ENCODE measurements at places on chromosomes 16 and 17.

GRCh38 chr17:80486692-80487091 lies 10.3 kb upstream of the NPTX1 start:
- DNase-seq = no peak

DNA sequence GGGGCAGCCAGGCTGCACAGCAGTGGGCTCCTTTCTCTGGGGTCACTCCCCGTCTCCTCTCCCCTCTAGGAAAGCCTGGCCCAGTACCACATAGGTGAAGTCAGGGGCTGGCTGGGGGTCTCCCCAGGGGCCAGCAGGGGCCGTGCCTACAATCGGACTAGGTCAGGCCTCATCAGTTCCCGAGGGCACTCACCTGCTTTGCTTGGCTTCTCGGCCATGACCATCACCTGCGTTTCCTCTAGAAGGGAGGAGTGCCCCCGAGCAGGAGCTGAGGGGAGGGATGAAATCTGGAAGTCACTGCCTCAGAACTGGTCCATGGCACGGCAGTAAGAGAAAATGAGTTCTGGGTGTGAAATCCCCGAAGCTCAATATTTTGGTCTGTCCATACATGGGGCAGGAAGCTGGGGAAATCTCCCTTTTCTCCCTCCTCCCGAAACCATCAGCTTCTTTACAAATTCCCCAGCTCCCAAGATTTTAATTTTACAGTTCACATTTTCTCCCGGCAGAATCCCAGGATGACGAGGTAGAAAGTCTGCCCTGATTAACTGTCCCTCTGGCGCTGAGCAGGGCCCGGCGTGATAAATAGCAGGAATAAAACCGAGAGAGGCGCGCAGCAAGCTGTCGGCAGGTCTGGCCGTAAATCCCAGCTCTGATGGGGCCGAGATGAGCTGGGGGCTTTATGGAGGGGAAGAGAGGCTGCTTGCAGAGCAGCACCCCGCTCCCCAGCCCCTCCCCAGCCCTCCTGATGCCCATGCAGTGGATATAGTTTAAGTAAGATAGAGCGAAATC lies 172.1 kb downstream of the RBFOX3 start:
- DNase-seq = no peak

DNA sequence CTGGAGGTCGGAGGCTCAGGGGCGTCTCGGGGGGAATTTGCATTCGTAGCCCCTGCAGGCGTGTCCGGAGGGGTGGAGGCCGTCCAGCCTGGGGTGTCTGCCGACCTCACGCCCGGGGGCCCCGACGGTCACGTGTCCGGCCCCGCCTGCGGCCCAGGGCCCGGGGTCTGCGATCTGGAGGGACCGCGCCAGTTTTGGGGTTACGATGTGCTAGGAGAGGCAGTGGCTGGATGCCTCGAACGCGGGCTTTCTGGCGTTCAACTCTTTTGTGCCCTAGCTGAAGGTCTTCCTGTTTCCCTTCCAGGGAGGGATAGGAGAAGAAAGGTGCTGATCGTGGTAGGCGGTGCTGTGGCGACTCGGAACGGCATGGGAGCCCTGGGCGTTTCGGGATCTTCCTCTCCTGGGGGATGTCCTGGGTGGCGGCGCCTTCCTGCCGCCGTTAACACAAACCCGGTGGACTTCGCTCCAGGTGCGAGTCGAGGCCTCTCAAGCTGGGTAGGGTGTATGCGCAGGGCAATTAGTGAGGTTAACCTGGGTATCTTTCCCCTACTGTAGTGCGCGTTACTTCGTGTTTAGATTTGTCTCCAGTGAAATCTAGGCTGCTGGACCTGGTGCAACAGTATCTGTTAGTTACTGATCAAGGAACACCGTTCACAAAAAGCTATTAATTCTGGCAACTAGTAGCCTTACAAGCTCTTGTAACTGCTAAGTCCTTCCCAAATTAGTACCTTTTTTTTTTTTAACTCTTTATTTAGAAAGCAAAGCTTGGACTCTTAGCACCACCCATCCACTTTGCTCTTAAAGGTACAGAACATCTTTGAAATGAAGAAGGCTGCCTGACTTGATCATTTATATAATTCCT lies 1.3 kb downstream of the AKAP1 start:
- no peak for DNase-seq

- no peak for DNase-seq
These were observed 311.8 kb downstream of the UTP18 start for GRCh38 chr17:51572115-51572514.

DNA sequence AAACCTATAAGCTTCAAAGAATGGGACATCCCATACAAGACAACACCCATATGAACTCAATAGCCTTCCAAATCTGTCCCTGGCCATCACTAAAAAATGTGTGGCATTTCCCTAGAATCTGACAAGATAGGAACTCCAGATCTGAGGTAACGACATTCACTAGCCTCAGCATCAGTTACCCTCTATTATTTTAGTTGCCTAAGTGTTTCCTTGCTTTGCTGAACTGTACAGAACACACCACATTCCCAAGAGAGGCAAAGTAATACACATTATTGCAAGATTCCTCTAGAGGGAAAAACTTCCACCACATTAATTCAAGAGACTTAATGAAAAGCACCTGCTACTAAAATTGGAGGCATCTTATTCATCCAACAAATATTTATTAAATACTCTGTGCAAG lies 5.0 kb downstream of the LSM12 start:
- DNase-seq = no peak

DNA sequence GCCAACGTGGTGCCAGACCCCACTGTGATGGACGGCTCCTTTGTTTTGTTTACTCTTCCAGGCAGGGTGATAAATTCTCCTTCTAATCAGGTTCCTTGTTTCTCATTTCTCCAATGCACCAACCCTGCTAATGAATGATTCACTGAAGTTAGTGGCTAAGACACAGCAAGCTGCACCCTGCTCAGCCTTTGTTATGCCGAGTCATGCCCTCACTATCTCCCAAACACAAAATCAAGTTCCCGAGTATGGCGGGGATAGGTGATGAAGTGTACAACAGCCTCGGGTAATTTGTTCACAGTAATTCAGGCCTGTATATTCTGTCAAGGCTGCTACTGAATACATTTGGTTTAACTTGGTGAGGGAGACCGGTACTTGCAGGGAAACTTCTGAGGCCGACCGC lies 83.8 kb upstream of the HS3ST4 start:
- no peak for DNase-seq

DNA sequence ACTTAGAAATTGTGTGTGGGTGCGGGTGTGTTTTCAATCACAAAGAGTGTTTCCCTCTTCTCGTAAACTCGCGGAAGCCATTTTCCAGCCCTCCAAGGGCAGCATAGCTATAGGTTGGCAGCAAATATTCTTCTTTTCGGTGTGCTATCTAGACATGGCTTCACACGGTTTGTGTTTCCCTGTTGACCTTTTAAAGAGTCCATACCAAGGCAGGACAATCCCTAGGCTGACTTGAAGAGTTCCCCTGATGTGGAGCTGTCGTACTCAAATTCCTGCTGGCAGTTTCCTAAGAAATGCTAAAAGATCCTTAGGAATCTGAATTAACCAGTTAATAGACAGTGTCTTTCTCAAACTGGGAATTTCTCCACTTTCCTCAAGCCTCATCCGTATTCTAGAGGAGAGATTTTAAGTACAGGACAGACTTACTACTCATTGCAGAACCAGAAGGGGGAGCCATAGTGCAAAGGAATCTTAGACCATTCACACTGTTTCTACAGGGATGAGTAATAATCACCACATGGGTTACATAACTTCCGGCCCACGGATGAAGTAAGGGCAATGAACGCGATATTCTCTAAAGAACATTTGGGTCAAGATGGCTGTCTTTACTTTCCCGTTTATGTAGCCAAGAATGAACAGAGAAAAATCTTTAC lies 288.6 kb upstream of the ELAC2 start:
- no peak for DNase-seq

DNA sequence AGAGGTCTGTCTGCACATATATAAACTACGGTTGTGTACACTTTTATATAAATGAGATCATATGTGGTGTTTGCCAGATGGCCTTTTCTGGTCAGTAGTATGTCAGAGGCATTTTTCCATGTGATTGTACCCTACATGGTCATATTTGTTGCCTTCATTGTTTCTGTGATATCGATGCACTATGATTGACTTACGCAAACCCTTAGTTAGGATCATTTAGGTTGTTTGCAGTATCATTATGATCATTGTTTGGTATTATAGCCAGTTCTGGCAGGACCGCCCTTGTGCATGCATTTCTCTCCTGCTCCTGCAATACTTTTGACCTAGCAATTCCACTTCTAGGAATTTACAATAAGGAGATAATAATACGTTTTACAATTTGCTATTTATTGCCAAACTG lies 169.1 kb downstream of the MSI2 start:
- DNase-seq = no peak

- no peak for DNase-seq
These were observed 6.0 kb downstream of the NDEL1 start for GRCh38 chr17:8441690-8442089.

- no peak for DNase-seq
These were observed 17.5 kb upstream of the ATP2C2 start for GRCh38 chr16:84350685-84351400.

DNA sequence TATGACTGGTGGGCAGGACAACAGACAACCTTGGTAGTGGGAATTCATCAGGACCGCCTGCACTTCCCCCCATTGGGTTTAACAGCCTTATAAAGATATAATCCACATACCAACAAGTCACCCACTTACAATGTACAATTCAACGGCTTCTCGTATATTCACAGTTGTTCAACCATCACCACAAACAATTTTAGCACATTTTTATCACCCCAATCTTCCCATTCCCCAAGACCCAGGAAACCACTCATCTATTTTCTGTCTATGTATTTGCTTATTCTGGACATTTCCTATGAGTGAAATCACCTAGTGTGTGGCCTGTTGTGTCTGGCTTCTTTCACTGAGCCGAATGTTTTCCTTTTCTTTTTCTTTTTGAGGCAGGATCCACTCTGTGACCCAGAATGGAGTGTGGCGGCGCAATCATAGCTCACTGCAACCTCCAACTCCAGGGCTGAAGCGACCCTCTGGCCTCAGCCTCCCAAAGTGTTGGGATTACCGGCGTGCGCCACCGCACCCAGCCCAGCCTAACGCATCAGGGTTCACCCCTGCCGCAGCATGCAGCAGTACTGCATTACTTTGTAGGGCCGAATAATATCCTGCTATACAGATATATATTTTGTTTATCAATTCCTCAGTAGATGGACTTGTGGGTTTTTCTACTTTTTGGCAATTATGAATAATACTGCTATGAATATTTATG lies 10.9 kb downstream of the ANKS3 start:
- DNase-seq = no peak

- no peak for DNase-seq
These were observed at the start of gene MYH8 for GRCh38 chr17:10421900-10422542. TSS of gene MYH8 (minus strand) at chr17:10421950. CDS start at chr17:10420227, 1,723 bp downstream.

- DNase-seq = no peak
These were observed 122.3 kb downstream of the MRTFB start for GRCh38 chr16:14193316-14193871.

DNA sequence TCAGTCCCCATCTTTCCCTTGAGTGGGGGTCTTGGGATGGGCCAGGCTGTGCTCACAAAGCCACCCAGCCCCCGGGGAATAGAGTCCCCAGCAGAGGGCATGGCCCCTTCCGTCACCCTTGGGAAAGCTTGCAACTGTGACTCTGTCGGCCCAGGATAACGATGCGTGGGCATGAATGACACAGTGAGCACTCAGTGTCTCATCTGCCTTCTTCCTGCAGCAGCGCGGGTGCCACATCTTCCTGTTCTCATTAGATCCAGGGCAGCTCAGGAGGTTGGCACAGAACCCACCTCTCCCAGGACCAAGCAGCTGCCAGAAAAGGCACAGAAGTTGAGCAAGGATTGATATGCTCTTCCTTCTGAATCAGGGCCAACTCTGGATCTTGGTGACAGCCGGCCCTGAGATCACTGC lies 84.7 kb downstream of the MRC2 start:
- no peak for DNase-seq

- peak; percentile 64 for DNase-seq
These were observed at the start of gene MPG for GRCh38 chr16:77807-78443. TSS of gene MPG (plus strand) at chr16:78225. CDS start at chr16:78310, 85 bp downstream.

- DNase-seq = no peak
These were observed 4.5 kb downstream of the NTHL1 start for GRCh38 chr16:2042986-2043666.

GRCh38 chr16:48531011-48531962 lies 78.7 kb downstream of the N4BP1 start:
- DNase-seq = no peak

GRCh38 chr16:86958423-86958822 lies 358.8 kb downstream of the C16orf95 start:
- no peak for DNase-seq

DNA sequence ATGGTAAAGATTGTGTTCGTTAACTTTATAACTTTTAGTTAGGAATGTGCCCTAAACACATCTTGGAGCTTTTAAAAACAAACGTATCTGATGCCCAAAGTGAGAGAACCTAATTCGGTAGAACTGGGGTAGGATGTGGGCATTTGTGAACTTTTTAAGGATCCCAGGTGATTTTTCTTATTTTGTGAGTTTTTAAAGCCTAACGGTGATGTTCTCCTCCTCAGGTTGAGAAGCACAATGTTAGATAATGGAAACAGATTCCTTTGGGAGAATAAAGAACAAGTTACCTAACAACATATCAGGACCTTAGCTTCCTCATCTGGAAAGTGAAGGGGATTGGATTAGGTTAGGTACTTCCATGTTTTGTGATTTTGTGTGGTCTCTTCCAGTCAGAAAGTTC lies 687 bp downstream of the SAP30BP start:
- no peak for DNase-seq

- DNase-seq = no peak
These were observed 73.4 kb downstream of the MYO1D start for GRCh38 chr17:32803544-32803943.

- DNase-seq = no peak
These were observed 6.3 kb downstream of the ZNF598 start for GRCh38 chr16:2003231-2003826.

- DNase-seq = no peak
These were observed 389.9 kb downstream of the MAF start for GRCh38 chr16:79210607-79211006.

GRCh38 chr17:42282478-42283080 lies 5.7 kb upstream of the STAT5A start:
- DNase-seq = no peak

- no peak for DNase-seq
These were observed 1.5 kb downstream of the KRTAP16-1 start for GRCh38 chr17:41307647-41308046.

DNA sequence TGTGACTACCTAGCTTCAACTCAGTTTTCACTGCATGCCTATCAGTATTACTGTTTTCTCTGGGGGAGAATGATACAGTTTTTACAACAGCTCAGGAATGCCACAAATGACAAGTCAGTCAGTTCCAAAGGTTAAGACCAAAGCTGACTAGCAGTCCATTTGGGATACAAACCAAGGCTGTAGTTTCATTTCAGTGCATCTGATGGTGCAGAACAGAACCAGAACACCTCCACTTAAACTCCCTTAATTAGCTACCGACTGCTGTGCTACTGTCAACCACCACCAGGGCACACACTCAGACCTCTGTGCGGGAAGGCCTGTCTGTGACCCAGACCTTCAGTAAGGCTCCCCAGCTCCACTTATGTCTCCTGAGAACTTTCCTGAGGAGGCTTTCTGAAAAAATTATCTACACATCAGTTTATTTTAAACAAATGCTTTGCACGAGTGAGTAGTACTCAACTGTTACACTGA lies 20.4 kb downstream of the NFE2L1 start:
- DNase-seq = no peak

- no peak for DNase-seq
These were observed 67.2 kb upstream of the GNG13 start for GRCh38 chr16:867421-868385.

GRCh38 chr17:76405967-76406647 lies 21.7 kb downstream of the SPHK1 start:
- no peak for DNase-seq
